ENCODE measurements at places on chromosomes 5 and 9.

GRCh38 chr9:136119061-136119882, 597 bp upstream of the TMEM250 start:
- no peak for DNase-seq

- DNase-seq: no peak
Measured at GRCh38 chr9:35195683-35196082, 33.9 kb downstream of the UNC13B start.

- DNase-seq: no peak
Measured at GRCh38 chr5:81846301-81846700, 95.4 kb upstream of the SSBP2 start.

DNA sequence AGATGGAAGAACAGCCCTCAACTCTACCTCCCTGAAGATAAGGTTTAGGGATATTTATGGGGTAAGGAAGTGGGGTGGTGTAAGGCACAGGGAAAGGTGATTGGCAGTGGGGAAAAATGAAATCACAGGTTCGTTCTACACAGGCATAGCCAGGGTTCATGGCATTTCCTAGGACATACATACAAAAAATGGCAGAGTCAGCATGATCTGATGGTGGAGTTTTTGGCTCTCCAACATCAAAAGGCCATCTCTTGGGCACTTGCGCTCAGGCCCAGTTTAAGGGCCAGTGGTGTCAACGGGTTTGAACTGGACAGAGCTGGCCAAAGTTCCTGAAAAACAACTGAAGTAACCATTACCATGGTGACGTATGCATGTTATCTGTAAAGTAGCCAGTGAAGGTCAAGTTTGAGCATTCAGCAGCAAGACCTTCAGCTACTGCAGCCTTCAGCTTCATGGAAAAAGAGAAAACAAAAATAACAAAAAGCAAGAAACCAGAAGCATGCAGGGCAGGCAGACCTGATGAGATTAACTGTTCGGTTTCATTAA, 92.8 kb downstream of the SMARCA2 start:
- no peak for DNase-seq

DNA sequence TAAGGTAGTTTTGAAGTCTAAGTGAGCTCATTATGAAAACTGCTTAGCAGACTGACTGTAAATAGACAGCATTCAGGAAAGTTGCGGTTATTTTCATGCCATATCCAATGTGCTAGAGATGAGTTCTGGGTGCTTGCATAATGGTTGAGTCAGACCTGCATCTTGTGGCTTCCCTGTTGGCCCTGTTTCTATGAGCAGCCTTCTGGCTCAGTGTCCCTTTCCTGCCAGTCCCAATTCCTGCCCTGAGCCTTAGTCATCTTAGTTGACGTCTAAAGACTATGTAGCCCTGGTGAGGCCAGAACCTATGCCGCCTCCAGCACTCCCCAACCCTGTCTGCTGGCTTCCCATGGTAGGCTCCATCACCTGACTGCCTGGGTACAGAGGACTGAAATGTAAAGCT, 76.3 kb upstream of the TNFSF8 start:
- no peak for DNase-seq
